ENCODE measurements at places on chromosomes 2 and 18.
A peak's percentile ranks its signal among the peaks of the same experiment; 100 is the strongest.

- DNase-seq: no peak
These were observed 94.5 kb downstream of the SNTG2 start for GRCh38 chr2:1045109-1045508.

- DNase-seq: no peak
These were observed 134.8 kb upstream of the THUMPD2 start for GRCh38 chr2:39913648-39914461.

- DNase-seq: no peak
These were observed 18.6 kb upstream of the KLF7 start for GRCh38 chr2:207184348-207184747.

- no peak for DNase-seq
These were observed 35.0 kb downstream of the ASB18 start for GRCh38 chr2:236229186-236229585.

DNA sequence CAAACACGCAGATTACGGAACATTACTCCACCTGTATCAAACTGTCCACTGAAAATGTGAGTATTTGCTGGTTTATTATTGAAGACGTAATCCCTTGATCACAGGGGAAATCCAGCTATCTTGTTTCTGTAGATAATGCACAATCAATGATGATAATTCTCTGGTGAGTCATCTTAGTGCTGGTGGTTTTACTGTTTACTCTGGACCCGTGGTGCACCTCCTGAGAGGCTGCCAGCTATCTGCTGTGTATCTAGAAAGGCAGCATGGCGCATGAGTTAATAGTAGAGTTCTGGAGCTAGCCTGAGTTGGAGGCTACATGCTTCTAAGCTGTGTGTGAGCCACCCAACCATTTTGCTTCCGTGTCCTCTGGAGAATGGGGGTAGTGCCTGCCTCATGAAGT lies 6.5 kb downstream of the NCAPH start:
- no peak for DNase-seq

DNA sequence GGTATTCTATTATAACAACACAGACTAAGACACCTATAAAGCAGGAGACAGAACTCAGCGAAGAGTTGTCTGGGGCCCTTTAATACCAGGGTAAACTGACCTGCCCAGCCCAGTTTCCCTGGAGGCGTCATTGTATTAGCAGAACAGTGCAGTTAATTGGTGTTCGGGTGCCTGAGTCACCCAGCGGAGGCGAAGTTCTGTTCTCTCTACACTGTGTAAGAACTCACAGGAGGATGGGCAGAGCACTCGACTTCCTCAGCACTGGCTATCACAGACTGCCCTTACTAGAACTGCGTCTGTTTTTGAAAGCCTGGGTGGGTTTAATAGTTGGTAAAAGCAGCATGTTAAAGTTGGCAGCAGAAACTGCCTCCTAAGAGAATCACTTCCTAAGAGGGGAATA lies 106.5 kb upstream of the ATP8B1 start:
- DNase-seq: no peak

DNA sequence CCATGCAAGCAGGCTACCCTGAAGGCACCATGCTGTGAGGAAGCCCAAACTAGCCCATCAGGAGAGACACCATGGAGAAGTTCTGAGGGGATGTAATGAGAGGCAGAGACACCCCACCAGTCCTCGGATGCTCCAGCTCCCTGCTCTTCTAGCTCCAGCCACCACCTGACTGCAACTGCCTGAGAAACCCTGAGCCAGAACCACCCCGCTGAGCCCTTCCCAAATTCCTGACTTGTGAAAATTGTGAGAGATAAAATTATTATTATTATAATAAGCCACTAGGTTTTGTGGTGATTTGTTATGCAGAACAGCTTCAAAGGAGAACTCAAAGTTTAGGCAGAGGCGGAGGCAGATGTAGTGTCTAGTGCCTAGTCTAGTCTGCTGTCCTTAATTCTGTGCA lies 67.1 kb upstream of the HK2 start:
- DNase-seq: no peak

GRCh38 chr2:219448776-219449341 lies 14.2 kb downstream of the SPEG start:
- no peak for DNase-seq

DNA sequence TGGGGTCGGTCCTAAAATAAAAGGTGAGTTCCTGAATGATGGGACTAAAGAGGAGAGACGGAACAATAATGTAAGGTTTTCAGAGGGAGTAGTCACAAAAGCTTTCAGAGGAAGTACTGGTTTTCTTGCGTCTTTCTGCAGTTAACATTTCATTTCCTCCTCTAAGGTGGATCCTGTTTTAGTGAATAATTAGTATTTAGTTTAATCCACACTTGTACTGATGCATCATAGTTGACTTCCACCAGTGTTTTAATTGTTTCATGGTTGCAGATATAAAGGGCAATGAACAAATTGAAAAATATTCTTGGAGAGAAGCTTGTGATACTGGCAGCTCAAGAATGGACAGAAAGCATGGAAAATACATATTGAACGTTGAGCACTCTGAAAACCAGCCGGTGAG lies at the start of gene DYNAP:
DYNAP (plus strand) TSS at position 301 of the 400 bp plus-strand sequence; CDS start at position 339, 38 bp downstream.
- DNase-seq: no peak

- no peak for DNase-seq
These were observed 39.2 kb downstream of the GREB1 start for GRCh38 chr2:11572996-11573395.

- DNase-seq: peak; percentile 61
These were observed 40.8 kb upstream of the AKAIN1 start for GRCh38 chr18:5237723-5238370.

GRCh38 chr2:95326433-95327140 lies 29.4 kb downstream of the KCNIP3 start:
- no peak for DNase-seq

- no peak for DNase-seq
These were observed 139.2 kb downstream of the CDCA7 start for GRCh38 chr2:173493874-173494273.

GRCh38 chr2:190718652-190719526 lies 70.0 kb downstream of the NAB1 start:
- DNase-seq: peak; percentile 47

DNA sequence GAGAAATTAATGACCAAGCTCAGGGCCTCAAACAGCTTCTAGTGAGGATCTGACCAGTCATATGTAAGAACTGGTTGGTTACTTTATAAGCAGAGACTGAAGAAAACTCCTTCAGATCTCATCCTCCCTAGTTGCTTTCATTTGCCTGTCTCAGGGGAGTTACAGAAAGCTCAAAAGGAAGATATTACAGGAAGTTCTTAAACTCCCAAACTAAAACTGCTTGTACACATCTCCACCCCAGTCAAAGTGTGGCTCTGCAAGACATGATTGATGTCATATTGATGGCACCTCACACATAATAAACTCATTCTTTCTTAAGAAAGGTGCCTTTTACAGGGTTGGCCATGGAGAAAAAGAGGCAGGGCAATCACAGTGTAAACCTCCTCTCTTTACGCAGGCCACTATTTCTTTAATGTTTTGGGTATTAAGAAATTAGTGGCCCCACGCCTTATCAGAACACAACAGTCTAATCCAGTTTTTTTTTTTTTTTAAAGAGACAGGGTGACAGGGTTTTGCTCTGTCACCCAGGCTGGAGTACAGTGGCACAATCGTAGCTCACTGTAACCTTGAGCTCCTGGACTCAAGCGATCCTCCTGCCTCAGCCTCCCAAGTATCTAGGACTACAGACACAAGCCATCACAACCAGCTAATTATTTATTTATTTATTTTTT lies 62.6 kb upstream of the STK17B start:
- DNase-seq: no peak

DNA sequence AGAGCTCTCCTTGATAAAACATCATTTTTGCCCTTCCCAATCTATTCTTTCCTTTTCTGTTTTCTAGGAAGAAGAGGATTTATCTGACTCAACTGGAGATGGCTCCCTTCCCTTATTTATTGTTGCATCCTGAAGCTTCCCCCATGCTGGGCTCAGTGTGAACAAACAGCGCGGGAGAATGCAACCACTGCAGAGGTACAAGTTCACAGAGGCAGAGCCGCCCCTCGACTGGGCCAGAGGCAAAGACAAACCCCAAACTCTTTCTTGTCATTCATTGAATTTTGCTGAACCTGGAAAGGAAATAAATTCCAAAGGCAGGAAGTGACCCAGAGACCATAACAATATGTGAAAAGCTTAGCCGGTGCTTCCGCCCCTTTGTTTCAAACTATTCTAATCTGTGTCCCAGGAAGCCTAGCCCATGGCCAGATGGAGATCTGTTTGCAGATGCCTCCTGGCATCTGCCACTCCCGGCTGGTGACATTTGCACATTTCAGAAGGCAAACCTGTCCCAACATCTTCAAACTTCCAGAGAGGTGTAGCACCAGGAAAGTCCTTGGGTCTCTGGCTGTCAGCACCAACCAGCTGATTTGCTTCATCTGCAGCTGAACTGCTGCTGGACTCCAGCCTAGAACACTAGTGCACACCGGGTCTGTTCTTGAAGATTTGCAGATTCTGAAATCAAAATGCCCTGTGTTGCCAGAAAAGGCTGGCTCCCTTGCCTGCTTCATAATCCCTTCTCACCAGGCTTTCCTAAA lies 79.4 kb upstream of the MAP4K3 start:
- DNase-seq: no peak

DNA sequence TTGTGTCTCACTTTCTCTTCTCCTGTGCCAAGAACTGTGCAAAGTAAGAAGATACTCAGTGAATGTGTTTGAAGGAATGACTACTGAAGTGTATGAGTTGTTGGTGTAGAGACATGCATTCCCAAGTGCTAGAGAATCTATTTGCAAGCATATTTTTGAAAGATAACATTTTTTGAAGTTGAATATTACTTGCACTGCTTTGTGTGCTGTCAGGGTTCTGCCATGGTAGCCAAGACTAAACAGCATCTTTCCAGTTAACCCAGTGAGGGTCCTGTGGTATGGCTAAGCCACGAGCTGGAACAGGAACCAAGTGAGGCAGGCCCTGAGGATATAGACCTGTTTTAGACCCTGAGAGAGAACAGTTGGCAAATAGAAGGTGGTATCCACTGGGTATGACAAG lies 35.2 kb upstream of the EFEMP1 start:
- DNase-seq: no peak

GRCh38 chr2:186570604-186571003 lies 19.3 kb upstream of the ITGAV start:
- no peak for DNase-seq

GRCh38 chr18:65409261-65409660 lies 341.6 kb upstream of the CDH7 start:
- DNase-seq: no peak

DNA sequence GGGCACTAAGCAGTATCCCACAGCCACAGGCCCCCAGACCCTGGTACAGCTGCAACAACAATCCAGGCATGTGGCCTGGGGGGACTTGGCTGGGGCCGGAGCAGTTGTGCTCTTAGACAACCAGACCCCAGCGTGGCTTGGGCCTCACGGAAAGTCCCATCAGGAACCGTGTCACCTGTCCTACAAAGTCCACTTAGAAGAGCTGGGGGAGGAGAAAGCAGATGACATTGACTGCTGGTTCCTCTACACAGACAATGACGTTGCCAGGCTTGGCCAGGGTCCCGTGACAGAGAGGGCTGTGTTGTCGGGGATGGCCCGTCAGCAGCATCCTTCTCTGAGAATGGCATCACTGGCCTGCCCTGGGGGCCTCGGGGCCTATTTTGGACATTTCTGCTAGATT lies 124.5 kb downstream of the SEPTIN10 start:
- no peak for DNase-seq

DNA sequence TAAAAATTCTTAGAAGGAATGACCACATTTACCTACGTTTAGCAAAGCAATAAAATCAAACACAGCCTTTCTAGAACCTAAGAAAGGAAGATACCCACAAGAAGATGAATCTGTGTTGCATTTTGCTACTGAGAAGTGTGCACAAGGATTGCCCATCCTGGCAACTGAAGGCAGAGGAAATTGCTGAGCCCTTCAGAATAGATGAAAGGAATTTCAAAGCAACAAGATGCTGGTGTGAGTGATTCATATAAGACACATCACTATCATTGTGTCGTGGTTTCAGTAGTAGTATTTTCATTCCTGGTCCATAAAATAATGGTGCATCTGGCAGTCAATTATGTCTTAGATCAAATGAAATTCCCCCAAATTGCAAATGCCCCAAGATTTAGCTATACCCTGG lies 48.4 kb upstream of the ANKRD44 start:
- DNase-seq: no peak

- DNase-seq: peak; percentile 68
These were observed at the start of gene RAB11FIP5 for GRCh38 chr2:73112913-73113854. RAB11FIP5 (minus strand) TSS chr2:73112948; CDS start chr2:73112777, 171 bp downstream.

GRCh38 chr2:231133365-231134099 lies 8.7 kb upstream of the HTR2B start:
- no peak for DNase-seq

- DNase-seq: no peak
These were observed 24.4 kb upstream of the TRPM8 start for GRCh38 chr2:233892793-233893192.

- DNase-seq: no peak
These were observed 49.3 kb downstream of the RNF144A start for GRCh38 chr2:6966446-6966940.

GRCh38 chr2:154097833-154098398 lies 226.2 kb downstream of the GALNT13 start:
- no peak for DNase-seq

DNA sequence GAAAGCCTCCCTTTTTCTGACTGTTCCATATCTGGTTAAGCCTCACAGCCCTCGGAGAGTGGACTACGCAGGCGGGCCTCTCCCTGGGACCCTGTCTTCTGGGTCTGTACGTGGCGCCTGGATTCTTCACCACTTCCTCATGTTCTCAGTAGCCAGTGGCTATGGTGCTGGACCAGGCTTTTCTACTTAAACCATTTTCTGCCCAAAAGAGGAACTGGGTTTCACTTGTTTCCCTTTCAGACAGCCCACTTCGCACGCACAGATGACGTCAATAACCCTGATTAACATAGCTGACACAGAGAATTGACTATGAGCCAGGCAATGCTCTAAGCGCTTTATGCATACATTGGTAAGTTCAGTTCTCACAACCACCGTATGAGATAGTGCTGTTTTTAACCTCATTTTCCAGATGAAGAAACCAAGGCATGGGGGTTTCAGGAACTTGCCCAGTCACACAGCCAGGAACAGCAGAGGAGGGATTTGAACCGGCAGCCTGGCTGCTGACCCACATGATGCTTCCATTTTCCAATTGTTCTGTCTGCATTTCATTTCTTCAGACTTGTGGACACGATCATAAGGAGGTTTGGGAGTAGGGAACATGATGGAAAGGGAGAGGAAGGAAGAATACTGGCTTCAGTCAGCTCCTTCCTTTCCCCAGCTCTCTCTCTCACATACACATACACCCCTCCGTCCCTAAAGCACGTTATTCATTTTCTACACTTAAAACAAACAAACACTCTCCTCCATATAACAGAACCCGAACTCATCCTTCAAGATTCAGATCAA lies 41.7 kb downstream of the MYOM1 start:
- no peak for DNase-seq

- no peak for DNase-seq
These were observed 64.0 kb downstream of the MBP start for GRCh38 chr18:77068321-77069312.
